ENCODE measurements at places on chromosomes 1 and 21. TPM values are rescaled to one million over a fixed set of nuclear protein-coding genes. Genes with fewer than 3 reads are reported as not detected.

- no peak for DNase-seq
These were observed 18.2 kb upstream of the LAMTOR5 start for GRCh38 chr1:110425612-110426152.

ADAM30 gene
- total RNA-seq = not detected

HUNK gene
- 7.3 TPM for total RNA-seq

MARK1 gene
- 21.4 TPM for total RNA-seq

PCSK9 gene
- 2.9 TPM for total RNA-seq

IQCC gene
- 3.2 TPM for total RNA-seq

DNA sequence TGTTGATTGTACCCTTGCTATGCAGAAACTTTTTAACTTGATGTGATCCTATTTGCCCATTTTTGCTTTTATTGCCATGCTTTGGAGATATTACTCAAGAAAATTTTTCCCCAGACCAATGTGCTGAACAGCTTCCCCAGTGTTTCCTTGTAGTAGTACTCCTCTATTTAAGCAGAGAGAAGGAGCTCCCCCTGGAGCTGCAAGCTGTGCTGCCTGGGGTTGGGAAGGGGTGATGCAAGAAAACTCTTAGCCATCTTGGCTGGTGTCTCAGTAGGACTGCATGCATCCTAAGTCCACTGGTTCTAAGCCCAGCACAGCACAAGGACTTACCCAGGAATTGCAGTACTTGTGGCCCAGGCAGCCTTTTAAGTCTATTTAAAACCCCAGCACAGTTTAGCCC is 121.6 kb downstream of the NTMT2 start:
- no peak for DNase-seq

DNA sequence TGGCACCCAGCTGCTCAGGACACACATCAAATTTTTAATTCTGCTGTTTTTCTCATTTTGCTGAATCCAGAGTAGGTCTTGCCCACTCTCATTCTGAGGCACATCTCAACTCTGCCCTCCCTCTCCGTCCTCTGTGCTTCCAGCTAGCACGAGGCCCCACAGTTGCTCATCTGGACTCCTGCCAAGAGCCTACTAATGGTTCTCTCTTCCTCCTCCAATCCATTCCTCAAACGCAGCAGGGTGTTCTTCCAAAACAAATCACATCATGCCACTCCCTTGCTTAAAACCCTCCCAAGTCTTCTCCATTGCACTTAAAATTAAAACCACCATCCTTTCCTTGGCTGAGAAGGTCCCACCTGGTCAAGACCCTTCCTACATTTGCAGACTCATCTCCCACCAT is 49.8 kb upstream of the SCAF4 start:
- DNase-seq = peak; percentile 18

- no peak for DNase-seq
These were observed 294.9 kb upstream of the ADGRL2 start for GRCh38 chr1:81505831-81506230.

DNA sequence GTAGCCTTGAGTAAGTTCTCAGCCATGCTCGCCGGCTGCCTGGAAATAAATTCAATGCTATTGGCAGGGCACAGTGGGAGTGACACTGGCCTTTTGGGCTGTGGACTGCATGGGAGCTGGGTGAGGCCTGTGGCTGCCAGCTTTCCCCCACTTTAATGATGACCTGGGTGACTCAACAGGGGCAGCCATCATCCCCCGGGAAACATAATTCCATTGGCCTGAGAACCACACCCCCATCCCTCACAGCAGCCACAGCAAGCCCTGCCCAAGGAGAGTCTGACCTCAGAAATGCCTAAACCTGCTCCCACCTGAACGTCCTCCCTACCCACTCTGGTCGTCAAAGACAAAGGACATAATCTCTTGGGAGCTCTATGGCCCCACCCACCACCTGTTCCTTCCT is 384.0 kb downstream of the LTN1 start:
- DNase-seq = no peak

DNA sequence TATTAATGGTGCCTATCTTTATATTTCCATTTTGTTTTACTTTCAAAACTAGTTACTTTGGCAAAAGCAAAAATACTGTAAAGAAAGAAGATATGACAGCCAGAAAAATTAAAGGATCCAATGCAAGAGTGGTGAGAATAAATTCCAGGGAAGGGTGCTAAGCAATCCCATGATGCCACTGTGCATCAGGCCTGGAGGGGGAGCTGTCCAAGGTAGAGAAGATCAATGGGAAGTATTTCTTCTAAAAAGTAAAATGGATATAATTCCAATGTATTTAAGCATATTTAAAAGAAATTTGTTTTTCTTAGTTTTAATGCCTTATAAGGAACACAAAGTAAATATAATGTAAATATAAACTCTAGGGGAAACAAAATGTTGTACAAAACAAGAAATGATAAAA is 1382.2 kb upstream of the B3GALT2 start:
- DNase-seq = no peak

GRCh38 chr1:68115308-68115707 is 64.9 kb upstream of the DIRAS3 start:
- no peak for DNase-seq

CACHD1 gene
- total RNA-seq = 22.3 TPM
